ENCODE measurements at places on chromosomes 3 and 15.

DNA sequence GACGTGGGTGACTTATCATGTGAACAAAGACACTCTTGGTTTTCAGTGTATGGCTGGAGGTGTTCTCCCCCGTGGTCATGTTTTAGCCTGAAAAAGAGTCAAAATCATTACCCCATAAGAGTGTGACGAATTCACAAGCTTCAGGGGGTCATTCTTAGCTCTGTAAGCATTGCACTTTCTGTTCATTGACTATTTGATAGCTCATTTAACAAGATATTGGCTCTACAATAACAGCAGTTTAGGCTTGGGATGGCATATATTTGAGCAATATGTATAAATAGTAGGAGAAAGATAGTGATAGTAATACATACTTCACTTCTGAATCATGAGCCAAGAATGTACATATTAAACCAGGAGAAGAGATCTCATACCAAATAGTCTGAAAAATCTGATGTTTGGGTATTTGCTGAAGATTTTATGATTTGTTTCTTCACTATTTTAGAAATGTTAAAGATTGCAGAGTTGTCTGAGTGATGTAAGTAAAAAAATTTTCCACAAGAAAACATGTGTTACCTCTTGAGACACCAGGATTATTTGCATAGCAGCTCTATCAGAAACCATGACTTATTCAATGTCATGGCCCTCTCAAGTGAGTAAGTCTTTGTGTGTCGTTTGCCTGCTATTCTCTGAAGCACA lies 996.0 kb downstream of the OTOL1 start:
- no peaks in the 10 kb centered on the region for H3K36me3 ChIP-seq
- H3K4me1 ChIP-seq, result no peaks in the 10 kb centered on the region
- no peaks in the 10 kb centered on the region for H3K27me3 ChIP-seq
- DNase-seq, result no peak
- no peak overlapping the region for H3K27ac ChIP-seq
- no peak overlapping the region for H3K4me3 ChIP-seq

GRCh38 chr3:187702507-187703033 lies at the start of gene RTP2:
Gene RTP2 (minus strand): TSS chr3:187702557. CDS start chr3:187702128, 429 bp downstream.
- no peaks in the 10 kb centered on the region for H3K27me3 ChIP-seq
- no peak within 1 kb of the TSS for H3K4me3 ChIP-seq
- H3K4me1 ChIP-seq, result no peaks in the 10 kb centered on the region
- H3K27ac ChIP-seq, result no peak within 1 kb of the TSS

- no peaks in the 10 kb centered on the region for H3K4me1 ChIP-seq
- H3K27ac ChIP-seq, result no peak overlapping the region
- H3K4me3 ChIP-seq, result no peak overlapping the region
- DNase-seq, result no peak
Observed at GRCh38 chr3:13325892-13326443, 94.2 kb downstream of the NUP210 start.

GRCh38 chr15:80825361-80826030 lies 46.3 kb downstream of the CEMIP start:
- no peak overlapping the region for H3K4me3 ChIP-seq
- no peaks in the 10 kb centered on the region for H3K27me3 ChIP-seq
- no peaks in the 10 kb centered on the region for H3K36me3 ChIP-seq
- DNase-seq, result no peak
- H3K27ac ChIP-seq, result no peak overlapping the region
- H3K4me1 ChIP-seq, result peaks cover 4% of the 10 kb centered on the region

DNA sequence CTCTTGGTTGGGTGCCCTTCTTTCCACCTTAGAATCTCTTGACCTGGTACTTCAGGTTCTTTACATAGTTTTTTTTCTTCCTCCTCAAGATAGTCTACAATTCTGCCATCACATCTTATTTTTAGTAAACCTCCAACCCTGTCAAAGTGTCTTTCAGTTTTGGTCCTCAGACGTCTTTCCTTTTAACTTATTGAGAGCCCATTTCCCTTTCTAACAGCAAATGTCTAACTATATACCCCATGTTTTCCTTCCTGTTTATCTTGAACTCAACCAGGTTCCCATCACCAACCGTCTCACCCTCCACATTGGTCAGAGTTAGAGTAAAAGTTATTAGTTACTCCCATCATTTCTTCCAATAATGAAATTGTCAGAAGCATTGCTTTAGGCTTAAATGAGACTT lies 10.4 kb downstream of the KBTBD12 start:
- no peaks in the 10 kb centered on the region for H3K4me1 ChIP-seq
- no peak for DNase-seq
- no peaks in the 10 kb centered on the region for H3K36me3 ChIP-seq
- H3K4me3 ChIP-seq, result no peak overlapping the region

GRCh38 chr3:152264378-152264777 lies 4.4 kb upstream of the MBNL1 start:
- H3K4me3 ChIP-seq, result no peak overlapping the region
- no peak for DNase-seq
- H3K36me3 ChIP-seq, result no peaks in the 10 kb centered on the region

DNA sequence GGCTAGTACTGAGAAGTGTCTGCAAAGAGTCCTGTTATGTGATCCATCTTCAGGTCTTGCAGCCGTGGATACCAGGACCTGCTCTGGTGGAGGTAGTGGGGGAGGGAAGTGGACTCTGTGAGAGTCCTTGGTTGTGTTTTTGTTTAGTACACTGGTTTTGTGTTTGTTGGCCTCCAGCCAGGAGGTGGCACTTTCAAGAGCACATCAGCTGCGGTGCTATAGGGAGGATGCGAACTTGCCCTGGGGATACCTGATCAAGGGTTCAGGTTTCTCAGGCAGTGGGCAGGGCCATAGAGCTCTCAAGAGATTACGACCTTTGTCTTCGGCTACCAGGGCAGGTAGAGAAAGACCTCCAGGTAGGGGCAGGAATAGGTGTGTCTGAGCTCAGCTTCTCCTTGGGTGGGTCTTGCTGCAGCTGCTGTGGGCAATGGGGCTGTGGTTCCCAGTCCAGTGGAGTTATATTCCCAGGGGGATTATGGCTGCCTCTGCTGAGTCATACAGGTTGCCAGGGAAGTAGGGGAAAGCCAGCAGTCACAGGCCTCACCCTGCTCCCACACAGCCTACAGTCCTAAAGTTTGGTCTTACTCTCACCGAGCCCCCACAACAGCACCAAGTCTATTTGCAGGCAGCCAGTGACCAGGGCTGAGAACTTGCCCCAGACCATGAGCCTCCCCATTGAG lies 132.8 kb upstream of the NPHP3 start:
- DNase-seq, result no peak
- H3K4me1 ChIP-seq, result no peaks in the 10 kb centered on the region
- H3K36me3 ChIP-seq, result no peaks in the 10 kb centered on the region
- no peak overlapping the region for H3K4me3 ChIP-seq
- no peaks in the 10 kb centered on the region for H3K27me3 ChIP-seq
- no peak overlapping the region for H3K27ac ChIP-seq

DNA sequence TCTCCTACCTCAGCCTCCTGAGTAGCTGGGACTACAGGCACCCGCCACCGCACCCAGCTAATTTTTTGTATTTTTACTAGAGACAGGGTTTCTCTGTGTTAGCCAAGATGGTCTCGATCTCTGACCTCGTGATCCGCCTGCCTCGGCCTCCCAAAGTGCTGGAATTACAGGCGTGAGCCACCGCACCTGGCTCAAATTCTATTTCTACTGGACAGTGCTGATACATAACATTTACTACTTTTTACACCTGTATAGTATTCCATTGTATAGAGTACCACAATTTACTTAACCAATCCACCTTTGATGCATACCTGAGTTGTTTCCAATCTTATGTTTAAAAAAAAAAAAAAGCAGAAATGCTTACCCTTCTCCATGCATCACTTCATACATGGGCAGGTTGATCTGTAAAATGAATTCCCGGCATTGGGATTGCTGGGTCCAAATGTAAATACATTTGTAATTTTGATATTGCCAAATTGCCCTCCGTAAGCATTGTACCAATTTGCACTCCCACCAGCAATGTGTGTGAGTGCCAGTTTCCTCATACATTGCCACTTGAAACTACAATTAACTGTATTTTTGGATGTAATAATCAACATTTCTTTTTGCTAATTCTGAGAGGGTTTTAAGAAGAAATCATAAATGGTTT lies 94.5 kb downstream of the NPTN start:
- H3K36me3 ChIP-seq, result no peaks in the 10 kb centered on the region
- H3K4me1 ChIP-seq, result peaks cover 5% of the 10 kb centered on the region
- no peaks in the 10 kb centered on the region for H3K27me3 ChIP-seq
- no peak overlapping the region for H3K27ac ChIP-seq

GRCh38 chr15:51185213-51186159 lies 90.8 kb upstream of the TNFAIP8L3 start:
- no peaks in the 10 kb centered on the region for H3K27me3 ChIP-seq
- DNase-seq, result no peak
- H3K27ac ChIP-seq, result no peak overlapping the region
- H3K36me3 ChIP-seq, result no peaks in the 10 kb centered on the region
- H3K4me1 ChIP-seq, result peaks cover 3% of the 10 kb centered on the region

- no peaks in the 10 kb centered on the region for H3K4me1 ChIP-seq
- DNase-seq, result no peak
- H3K27me3 ChIP-seq, result no peaks in the 10 kb centered on the region
Observed at GRCh38 chr3:176574786-176575185, 622.5 kb downstream of the TBL1XR1 start.

DNA sequence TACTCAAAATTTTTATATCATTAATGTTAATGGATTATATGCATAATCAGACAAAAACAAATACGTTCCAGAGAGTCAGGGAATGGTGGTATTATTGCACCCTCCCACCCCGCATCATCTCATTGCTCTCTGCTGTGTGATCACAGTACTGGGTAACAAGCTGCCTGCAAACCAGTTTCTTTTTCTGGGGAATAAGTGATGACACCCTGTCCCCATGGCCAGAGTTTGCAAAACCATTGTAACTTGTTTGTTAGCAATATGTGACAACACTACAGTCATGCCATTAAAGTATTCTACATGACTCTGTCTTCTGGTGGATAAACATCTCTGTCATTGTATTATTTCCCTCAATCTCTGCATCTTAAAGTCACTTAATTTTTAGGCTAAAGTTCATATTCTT lies 39.5 kb downstream of the ZBTB38 start:
- H3K4me3 ChIP-seq, result no peak overlapping the region
- H3K36me3 ChIP-seq, result peaks cover 46% of the 10 kb centered on the region
- peak overlapping the region; percentile 24 for H3K27ac ChIP-seq
- H3K4me1 ChIP-seq, result peaks cover 71% of the 10 kb centered on the region
- no peaks in the 10 kb centered on the region for H3K27me3 ChIP-seq

- H3K4me1 ChIP-seq, result peaks cover 11% of the 10 kb centered on the region
- no peaks in the 10 kb centered on the region for H3K36me3 ChIP-seq
- peak overlapping the region; percentile 70 for H3K4me3 ChIP-seq
- H3K27me3 ChIP-seq, result no peaks in the 10 kb centered on the region
- H3K27ac ChIP-seq, result peak overlapping the region; percentile 82
- DNase-seq, result no peak
Observed at GRCh38 chr3:66220066-66220465, 735 bp upstream of the SLC25A26 start.

DNA sequence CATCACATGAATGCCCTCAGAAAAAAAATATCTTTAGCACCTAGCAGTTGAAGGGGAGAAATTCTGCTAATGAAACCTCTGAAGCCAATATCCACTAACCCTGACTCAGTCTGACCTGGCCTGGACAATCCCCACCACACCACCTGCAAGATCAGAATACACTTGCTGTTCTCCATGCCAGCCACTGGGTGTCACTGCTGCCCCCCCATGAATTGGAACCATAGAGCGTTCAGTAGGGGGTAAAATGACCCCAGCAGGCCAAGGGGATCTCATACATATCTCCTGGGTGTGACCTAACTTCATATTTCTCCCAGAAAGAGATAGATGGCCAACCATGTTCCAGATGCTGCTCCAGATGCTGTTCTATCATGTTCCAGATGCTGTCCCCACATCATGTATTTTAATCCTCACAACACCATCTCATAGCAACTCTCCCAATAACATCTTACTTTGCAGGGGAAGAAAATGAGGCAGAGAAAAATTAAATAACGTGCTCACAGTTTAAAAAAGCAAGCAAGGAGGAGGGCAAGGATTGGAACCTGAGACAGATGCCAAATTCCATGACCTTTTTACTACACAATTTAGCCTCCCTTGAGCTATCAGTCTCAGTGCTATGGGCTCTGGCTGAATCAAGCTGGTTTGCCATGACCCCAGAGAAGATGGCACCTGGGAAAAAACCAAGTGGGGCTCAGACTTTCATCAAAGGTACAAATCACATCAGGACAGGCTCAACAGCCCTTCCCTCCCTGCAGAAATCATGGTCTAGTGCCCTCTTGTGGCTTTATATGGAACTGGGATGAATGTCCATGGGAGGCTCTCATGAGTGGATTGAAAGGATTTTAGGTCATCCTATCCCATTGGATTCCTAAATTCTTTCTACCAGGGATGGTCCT lies 12.4 kb downstream of the NTRK3 start:
- H3K4me1 ChIP-seq, result peaks cover 4% of the 10 kb centered on the region
- H3K4me3 ChIP-seq, result no peak overlapping the region
- no peak overlapping the region for H3K27ac ChIP-seq
- no peaks in the 10 kb centered on the region for H3K36me3 ChIP-seq
- DNase-seq, result no peak

GRCh38 chr3:192843723-192844485 lies 73.8 kb downstream of the MB21D2 start:
- H3K4me1 ChIP-seq, result peaks cover 6% of the 10 kb centered on the region
- H3K4me3 ChIP-seq, result no peak overlapping the region
- no peaks in the 10 kb centered on the region for H3K36me3 ChIP-seq
- no peaks in the 10 kb centered on the region for H3K27me3 ChIP-seq

DNA sequence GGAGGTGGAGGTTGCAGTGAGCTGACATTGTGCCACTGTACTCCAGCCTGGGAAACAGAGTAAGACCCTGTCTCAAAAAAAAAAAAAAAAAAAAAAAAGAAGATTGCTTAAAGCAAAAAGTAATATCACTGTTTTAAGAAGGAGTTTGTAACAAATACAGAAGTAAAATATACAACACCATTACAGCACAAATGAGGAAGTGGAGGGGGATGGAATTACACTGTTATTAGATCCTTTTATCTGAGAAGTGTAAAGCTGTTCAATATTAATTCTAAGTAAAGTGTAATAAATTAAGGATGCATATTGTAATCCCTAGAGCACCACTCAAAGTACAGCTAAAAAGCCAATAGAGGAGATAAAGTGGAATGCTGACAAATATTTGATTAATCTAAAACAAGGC lies 47.0 kb upstream of the SNRPA1 start:
- H3K27ac ChIP-seq, result no peak overlapping the region
- no peaks in the 10 kb centered on the region for H3K27me3 ChIP-seq
- no peak overlapping the region for H3K4me3 ChIP-seq
- H3K4me1 ChIP-seq, result no peaks in the 10 kb centered on the region
- no peak for DNase-seq
- H3K36me3 ChIP-seq, result no peaks in the 10 kb centered on the region

DNA sequence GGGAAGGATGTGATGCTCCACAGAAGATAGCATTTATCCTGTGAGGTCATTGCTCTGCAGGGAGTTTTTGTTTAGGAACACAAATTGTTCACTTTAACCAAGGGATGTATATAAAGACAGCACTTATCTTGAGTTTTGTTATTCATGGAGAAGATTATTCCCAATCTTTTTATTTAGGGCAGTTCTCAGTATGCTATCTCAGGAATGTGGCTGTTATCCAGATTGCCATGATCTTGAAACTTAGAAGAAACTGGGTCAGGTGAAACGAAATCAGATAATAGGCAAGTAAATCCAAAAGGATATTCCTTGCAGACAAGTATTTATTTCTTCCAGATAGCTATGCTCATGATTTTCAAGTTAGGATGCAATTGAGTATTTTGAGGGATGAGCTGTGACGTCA lies 19.3 kb upstream of the TMEM42 start:
- no peak for DNase-seq
- no peaks in the 10 kb centered on the region for H3K4me1 ChIP-seq
- H3K27me3 ChIP-seq, result no peaks in the 10 kb centered on the region

GRCh38 chr15:45205192-45205591 lies 17.4 kb upstream of the SHF start:
- H3K27ac ChIP-seq, result no peak overlapping the region
- H3K27me3 ChIP-seq, result no peaks in the 10 kb centered on the region
- H3K36me3 ChIP-seq, result no peaks in the 10 kb centered on the region
- DNase-seq, result no peak
- no peak overlapping the region for H3K4me3 ChIP-seq

Measured in upper lobe of right lung (tissue), 1 donor.